ENCODE measurements at places on chromosomes 11 and 22.
A peak's percentile ranks its signal among the peaks of the same experiment; 100 is the strongest.

- DNase-seq: no peak
These were observed 515.1 kb downstream of the CNTN5 start for GRCh38 chr11:99535819-99536218.

GRCh38 chr11:45252134-45252856, 33.8 kb downstream of the SYT13 start:
- DNase-seq: peak; percentile 7

DNA sequence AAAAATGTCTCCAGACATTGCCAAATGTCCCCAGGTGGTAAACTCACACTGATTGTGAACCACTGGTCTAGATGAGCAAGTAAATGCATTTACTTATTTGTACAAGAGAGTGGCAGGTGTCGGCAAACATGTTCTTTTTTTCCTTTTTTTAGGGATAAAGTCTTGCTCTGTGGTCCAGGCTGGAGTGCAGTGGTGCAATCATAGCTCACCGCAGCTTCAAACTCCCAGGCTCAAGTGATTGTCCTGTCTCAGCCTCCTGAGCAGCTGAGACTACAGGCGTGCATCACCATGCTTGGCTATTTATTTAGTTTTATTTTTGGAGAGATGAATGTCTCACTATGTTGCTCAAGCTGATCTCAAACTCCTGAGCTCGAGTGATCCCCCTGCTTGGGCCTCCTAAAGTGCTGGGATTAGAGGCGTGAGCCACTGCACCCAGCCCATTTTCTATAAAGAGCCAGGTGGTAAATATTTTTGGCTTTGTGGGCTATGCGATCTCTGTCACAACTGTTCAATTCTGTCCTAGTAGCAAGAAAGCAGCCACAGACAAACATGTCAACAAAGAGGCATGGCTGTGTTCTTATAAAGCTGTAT, 1.4 kb downstream of the VPREB1 start:
- DNase-seq: no peak

DNA sequence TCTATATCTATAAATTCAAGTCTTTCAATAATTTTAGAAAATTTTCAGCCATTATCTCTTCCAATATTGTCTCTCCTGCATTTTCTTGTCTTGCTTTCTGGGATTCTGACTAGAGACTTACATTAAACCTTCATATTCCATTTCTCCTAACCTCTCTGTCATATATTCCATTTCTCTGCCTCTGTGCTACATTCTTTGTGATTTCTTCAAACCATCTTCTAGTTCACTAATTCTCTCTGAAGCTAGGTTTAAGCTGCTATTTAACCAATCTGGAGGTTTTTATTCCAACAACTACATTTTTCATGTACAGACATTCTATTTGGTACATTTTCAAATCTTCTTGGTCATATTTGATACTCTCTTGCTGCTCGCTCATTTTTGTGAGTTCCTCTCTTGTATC, 122.5 kb downstream of the TTC28 start:
- no peak for DNase-seq

- no peak for DNase-seq
These were observed 68.2 kb downstream of the GALNT18 start for GRCh38 chr11:11553573-11553972.

DNA sequence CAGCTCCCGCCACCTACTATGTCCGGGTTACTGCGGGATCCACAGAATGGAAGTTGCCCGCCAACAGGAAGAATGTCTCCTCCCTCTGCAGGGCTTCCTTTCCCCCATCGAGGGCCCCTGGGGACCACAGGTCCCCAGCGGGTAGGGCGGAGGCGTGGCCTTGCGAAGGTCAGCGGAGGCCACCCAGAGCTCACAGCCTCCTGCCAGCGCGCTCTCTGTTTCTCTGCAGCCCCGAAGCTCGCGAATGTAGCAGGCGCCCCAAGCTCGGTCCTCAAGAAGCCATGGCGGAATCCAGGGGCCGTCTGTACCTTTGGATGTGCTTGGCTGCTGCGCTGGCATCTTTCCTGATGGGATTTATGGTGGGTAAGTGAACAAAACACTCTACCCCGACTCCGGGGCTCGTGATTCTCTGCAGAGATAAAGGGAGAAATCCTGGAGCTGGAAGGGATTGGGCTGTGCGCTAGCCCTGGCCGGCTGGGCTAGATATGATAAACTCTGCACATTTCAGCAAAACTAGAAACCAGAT, at the start of gene NAALAD2:
Gene NAALAD2 (plus strand): TSS at position 186 of the 526 bp plus-strand sequence. CDS start 96 bp downstream, at position 282.
- peak; percentile 9 for DNase-seq

GRCh38 chr22:30027169-30027568, 53.1 kb upstream of the HORMAD2 start:
- DNase-seq: no peak

GRCh38 chr11:6022956-6023355, 7.6 kb downstream of the OR56A1 start:
- peak; percentile 43 for DNase-seq

DNA sequence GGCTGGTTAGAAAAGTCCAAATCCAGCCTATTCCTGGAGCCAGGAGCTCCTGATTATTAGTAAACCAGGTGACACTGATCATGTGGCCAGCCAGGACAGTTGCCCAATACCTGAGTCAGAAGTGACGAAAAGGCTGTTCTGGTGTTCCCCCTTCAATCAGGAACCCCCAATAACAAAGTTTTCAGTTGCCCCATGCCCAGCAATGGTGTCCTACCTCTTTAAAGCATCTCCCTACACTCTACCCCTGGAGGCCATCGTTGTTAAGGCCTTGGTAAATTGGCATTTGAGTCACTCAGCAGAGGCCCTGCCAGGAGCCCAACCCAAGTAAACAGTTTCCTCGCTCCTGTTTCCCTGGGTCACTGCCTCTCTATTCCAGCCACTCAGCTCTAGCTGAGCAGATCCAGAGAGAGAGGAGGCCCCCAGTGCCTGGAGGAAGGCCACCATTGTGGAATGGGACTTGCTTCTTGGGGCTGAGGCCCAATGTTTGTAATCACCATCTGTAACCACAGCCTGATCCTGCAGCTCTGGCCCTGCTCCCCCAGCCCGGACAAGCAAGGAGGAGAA, 25.0 kb downstream of the ARHGAP1 start:
- DNase-seq: peak; percentile 72

DNA sequence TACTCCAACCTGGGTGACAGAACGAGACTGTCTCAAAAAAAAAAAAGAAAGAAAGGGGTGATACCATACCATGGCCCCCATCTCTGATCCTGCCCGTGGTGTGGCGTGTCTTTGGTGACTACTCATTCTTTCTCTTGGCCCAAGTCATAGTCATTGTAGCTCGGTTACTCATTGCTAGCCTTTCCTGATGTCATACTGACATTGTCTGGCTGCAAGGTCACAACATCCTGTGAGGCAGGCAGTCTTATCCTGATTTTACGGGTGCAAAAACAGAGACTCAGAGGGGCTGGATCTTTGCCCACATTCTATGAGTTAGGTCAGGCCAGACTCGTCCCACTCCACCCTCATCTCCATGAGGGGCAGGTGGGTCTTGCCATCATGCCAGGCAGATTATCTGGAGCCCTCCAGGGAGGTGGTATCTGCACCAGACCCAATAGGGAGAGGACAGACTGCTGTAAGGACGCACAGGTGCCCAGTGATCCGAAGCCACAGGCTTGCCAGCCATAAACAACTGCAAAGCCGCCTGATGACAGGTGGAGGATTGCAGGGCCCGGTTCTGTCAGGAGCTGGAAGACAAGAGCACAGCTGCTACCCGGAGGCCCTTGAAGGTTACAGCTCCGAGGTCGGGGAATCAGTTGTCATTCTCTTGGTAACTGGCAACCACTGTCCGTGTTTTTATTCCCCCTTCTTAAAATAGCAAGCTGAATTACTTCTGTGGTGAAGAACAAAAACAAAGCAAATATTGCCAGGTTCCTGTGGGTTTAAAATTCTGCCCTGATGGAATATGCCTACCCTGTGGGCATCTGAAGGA, 13.8 kb downstream of the TOM1 start:
- peak; percentile 96 for DNase-seq

DNA sequence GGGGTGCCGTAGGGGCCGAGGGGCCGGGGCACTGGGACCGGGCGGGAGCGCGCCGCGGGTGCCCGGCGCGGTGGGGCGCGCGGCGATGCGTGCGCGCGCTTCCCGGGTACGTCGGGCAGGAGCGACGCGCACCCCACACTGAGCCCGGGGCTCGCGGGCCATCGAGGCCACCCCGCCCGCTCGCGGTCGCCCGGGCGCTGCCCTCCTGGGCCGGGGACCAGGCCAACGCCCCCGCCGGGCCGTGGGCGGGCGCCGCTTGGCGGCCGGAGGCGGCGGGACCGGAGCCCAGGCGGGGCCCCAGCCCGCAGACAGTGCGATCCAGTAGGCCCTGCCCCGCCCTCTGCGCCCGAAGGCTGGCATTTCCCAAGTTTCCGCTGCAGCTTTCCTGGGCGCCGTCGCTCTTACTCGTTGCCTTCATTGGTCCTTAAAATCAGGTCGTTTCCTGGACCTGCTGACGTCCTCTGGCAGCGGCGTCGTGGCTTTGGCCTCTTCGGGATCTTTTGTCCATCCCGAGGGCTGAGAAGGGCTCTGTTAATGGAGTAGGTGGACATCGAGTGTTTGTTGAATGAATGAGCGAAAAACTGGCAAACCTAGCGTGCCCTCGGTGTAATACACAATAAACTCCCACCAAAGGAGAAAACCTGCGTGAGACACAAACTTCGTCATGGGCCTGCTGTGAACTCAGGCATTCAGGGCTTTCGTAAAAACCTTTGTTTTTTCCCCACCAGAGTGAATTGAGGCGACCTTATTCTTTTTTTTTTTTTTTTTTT, 638 bp downstream of the PARVA start:
- peak; percentile 71 for DNase-seq

DNA sequence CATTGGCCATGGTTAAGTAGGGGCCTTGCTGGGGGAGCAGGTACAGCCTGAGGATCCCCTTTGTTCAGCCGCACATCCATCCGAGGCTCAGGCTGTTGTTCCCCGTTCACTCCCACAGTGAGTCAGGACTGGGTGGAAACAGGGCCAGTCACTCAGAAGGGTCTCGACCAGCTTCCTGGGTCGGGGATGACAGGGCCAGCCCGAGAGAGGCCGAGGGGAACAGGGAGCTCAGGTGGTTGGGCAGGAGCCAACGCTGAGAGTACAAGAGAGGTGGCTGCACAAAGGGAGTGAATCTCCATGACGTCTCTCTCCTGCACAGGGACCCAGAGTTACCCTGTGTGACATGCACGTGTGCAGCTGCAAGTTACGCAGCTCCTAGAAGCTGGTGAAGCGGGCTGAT, 97.2 kb upstream of the SHANK2 start:
- DNase-seq: no peak

DNA sequence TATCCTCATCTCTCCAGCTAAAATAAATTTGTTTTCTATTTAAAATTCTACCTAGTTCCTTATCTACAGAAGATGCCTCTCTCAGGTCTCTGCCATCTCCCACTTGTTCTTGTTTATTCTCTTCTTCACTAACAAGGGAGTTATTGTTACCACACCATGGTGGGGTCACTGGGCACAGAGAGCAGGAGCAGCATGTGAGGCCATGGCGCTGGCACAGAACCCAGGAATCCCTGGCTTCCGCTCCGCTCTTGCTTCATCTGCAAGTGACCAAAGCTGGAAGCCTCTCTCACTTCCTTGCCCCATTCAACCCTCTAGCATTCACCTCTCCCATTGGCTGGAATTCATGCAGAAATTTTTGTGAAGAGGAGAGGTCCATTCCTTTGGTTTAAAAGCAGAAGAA, 190.7 kb upstream of the NCAM1 start:
- no peak for DNase-seq

- peak; percentile 38 for DNase-seq
These were observed 186.4 kb downstream of the BLID start for GRCh38 chr11:121929581-121929980.

DNA sequence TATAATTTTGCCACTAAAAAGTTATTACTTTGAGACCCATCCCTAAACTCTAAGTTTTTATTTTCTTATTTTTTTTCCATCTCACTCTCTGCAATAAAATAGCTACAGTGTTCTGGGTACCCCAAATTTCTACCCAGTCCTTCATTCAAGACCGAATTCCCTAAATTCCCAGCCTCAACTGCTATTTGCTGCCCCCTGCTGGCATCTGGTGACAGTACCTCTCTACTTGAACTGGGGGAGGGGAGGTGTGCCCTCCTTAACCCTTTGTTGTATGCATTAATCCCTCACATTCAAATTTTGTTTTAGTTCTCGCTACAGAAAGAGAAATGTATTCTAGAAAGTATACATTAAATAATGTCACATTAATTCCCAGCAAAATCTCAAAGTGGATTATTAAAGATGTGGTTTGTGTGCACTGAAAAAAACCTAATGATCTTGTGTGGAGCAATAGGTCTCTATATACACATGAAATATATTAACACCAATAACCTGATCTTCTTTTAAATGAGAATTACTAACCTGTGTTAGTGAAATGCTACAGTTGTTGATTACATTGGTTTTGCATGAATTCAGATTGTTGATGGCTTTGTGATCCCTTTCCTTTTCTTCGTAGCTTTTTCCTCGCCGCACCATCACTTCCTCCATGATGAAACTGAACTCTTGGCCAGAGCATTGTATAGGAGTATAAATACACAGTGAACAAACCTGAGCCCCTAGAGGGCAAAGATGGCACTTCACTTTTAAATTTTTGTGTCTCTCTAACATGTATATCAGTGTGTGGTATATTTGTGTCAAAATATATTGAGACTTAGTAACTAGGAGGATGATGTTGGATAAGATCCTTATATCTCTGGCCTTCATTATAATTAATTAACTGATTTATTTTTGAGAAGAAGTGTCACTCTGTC, 590.0 kb downstream of the METTL15 start:
- DNase-seq: peak; percentile 61

DNA sequence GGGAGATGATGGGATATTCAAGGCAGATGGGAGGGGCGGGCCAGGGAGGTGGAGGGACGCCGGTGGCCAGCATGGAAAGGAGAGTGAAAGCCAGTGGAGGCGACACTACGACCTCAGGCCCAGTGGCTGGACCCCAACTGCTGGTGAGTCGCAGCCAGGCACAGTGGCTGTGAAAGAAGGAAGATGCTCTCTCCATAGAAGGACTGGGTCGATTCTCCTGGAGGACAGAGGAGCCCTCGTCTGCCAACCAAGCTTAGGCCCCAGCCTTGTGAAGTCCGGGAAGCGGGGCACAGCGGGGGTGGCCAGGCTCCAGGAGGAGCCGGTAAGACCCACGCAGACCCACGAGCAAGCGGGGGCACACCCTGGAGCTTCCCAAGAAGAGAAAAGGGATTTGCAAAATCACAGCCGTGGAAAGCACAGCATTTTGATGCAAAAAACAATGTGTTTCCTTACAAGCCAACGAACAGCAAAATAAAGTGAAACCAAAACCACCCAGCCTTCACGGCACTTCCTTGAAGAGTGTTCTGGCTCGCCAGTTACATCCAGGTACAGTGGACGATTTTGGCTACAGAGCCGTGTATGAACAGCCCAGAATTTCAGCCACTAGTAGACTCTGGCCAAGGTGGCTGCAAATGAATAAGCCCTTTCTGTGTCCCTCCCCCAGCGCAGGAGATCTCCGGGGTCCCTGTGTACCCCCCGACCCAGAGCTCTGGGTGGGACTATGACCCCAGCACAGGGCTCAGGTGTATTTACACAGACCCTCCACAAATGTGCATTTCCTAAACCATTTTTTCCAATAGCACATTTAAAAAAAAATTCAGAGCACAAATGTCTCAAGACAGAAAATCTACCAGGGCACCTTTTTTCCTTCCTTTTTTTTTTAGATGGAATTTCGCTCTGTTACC, 96.9 kb downstream of the TRMU start:
- no peak for DNase-seq
